ENCODE measurements at places on chromosomes 7 and 10.

DNA sequence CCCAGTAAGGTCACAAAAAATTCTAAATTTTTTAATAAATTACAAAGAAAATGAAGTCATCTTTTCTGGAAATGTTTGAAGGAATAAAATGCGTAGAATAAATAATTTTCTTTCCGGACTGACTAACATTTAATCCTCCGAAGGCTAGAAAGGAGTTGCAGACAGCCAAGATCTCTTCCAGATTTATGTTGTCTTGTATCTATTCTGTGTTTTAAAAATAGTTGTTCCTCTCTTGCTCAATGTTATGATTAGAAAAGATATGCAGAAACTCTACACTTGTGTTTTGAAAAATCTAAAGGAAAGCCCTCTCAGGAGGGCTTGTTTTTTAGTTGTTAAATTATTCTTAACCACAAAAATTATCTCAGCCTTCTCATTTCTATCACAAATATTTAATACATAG is 70.7 kb downstream of the MACC1 start:
- DNase-seq: no peak

GRCh38 chr10:70651661-70652060 is 20.6 kb upstream of the ADAMTS14 start:
- DNase-seq: no peak

DNA sequence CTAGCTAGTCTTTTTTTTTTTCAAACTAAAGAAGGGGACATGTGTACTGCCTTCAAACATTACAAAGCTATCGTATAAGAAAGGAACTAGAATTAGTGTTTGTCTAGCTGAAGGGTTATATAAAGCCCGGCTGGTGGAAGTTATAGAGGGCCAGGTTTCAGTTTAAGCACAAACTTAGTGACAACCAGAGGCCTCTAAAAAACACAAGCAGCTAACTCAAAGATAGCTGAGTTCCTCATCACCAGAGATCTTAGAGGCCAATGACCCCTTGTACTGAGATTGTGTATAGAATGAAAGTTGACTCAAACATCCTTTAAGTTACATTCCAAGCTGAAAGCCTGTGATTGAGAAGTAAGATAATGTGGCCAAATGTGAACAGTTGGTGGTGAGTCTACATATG is 28.1 kb upstream of the SGMS1 start:
- no peak for DNase-seq

DNA sequence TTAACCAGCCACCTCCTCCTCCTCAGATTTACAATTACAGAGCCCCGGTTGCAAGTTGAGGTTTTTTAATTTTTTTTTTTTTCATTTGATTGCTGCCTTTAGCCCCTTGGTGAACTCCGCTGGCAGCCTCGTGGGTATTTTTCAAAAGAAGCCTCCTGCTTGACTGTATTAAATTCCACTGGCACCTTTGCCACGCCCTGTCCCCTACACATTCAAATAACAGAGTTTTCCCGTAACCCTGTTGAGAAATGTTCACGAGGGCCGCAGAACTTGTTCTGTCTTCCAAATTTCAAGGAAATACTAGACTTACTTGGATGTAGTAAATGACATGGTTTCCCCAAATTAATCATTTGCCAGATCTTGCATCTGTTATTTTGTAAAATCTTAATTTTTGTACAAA is 167.0 kb downstream of the ARID5B start:
- no peak for DNase-seq

DNA sequence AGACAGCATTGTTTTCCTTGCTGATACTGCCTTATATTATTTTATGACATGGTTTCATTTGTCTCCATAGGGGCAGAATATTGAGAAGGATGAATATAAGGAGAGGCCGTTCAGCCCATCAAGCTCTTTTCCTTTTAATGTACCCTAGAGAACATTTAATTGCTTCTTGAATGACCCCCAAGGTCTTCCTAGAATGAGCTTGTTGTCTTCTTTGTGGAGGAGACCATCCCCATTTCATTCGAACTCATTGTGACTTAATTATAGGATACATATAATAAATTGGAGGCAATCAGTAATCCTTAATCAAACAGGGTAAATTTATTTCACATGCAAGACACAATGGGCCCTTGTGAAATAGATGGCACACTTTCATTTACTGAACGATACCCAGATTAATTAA is 231.3 kb downstream of the MDFIC start:
- no peak for DNase-seq

DNA sequence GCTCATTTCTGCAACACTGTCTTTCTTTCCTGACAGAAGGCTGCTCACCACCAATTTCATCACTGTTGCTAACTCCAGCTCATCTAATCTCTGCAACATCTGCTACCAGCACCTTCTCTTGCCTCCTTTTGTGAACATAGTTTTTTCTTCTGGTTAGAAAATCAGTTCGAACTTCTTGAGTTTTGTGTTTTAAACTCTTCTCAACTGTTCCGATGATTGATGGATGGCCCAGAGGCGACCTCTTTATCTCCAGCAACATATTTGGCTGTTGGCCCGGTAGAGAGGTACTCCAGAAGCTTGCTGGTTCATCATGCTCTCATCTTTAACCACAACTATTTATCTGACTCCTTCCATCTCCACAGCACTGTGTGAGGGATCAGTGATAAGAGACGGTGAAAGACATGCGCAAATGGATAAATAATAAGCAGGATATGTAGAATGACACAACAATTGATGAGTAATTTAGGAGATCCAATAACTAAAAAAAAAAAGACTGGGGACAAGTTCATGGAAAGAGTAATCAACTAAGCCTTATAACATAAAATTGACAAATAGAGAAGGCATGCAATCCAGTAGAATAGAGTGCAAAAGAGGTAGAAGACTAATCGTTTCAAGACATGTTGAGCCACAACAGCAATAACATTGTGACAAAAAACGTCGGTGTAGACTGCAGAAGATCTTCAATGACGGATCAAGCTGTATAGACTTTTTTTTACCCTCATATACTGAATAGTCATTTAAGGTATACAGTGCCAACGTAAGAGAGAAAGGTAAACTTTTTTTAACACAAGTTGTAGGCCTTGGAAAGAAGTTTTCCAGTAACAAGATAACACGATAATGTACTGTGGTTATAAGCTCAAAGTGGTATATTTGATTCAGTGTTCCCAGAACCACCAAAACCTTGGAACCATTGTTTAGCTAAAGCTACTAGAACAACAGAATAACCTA is 152.2 kb downstream of the CRPPA start:
- DNase-seq: no peak
